ENCODE measurements at places on chromosomes 13 and 19.

- no peak for DNase-seq
Measured at GRCh38 chr13:79778741-79779460, 297.9 kb downstream of the NDFIP2 start.

DNA sequence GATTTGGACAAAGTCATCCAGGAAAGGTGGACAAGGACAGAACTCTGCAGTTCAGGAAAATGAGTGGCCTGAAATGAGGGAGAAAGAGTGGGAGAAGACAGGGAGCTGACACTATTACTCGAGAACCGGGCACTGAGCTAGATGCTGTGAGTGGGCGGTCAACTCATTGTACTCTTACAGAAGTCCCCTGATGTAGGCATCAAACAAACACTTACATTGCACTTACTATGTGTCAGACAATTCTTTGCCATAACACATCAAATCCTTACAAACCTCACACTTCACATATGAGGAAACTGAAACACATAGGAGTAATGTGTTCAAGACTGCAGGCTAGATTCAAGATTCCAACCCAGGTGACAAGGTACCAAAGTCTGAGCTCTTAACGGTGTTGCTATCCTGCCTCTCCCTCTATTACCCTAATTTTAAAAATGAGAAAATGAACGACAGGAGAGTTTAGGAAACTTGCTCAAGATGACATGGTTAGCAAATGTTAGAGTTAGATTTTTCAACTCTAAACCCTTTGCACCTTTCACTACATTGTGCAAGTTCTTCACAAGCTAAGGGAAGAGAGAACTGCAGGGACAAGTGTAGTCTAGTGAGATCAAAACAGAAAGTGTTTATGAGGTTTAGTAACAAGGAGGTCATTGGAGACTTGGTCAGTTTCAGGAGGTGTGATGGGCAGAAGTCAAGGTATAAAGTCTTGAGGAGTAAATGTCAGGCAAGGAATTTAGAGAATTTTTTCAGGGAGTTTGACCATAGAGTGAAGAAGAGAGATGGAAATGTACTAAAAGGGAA, 4.9 kb upstream of the MEDAG start:
- DNase-seq = no peak

GRCh38 chr13:26621731-26622401, 64.4 kb downstream of the WASF3 start:
- DNase-seq = no peak

GRCh38 chr19:21463449-21464105, 41.8 kb upstream of the ZNF429 start:
- peak; percentile 74 for DNase-seq

DNA sequence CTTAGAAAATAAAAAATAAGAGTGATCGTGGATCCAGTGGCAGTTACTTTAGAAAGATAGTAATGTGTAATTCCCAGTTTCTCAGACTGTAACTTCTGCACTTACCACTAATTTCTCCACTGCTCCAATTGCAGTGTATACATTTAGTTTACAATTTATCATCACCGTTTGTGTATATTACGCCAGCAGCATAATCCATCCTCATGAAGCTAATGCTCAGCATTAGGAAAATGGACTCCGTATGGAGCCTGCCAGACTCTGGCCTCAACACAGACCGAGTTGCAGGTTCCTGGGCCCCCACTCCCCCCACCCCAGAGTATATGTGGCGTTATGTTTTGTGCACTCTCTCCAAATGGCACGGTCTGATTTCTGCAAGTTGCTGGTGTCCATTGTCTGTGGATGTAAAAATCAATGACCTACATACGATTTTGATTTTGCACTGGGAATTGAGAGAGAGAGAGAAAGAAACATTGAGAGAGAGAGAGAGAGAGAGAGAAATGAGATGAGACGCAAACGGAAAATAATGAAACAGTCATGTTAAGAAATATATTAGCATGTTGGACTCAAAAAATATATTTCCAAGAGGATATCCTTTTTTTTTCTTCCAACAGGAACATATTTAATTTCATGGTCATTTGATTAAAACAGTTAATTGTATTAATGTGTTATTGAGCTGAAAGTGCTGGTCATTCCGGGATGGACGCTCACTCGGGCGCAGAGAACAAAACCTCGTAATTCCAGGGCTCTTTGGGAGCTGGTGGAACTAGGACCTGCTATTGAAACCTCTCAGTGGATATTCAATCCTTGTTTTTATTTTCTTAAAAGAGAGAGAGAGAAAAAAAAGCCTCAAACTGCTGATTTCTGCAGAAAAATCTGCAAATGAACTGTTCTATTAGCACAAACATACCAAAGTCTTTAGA, 278.8 kb downstream of the TSHZ3 start:
- no peak for DNase-seq

GRCh38 chr19:58385891-58386575, 1.0 kb upstream of the RPS5 start:
- DNase-seq = no peak

DNA sequence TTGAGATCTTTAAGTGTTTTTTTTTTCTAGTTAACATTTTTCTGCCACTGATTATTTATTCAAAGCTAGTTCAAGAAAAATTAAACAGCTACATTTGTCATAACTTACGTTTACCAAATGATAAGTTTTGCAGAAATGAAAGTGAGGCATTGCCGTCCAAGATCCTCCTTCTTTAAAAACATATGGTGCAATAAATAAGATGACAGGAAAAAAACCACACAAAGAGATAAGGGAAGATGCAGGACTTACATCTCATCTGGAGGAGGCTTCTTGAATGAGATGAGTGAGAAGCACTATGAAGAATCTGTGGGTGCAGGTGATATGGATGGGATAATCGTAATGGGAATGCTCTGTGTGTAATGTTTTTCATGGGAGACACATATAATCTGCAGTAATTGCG, 12.4 kb downstream of the TNFSF13B start:
- DNase-seq = no peak

GRCh38 chr19:15672580-15673175, at the start of gene CYP4F12:
CYP4F12 (plus strand) TSS chr19:15673087; CDS start chr19:15673530, 443 bp downstream.
- no peak for DNase-seq

DNA sequence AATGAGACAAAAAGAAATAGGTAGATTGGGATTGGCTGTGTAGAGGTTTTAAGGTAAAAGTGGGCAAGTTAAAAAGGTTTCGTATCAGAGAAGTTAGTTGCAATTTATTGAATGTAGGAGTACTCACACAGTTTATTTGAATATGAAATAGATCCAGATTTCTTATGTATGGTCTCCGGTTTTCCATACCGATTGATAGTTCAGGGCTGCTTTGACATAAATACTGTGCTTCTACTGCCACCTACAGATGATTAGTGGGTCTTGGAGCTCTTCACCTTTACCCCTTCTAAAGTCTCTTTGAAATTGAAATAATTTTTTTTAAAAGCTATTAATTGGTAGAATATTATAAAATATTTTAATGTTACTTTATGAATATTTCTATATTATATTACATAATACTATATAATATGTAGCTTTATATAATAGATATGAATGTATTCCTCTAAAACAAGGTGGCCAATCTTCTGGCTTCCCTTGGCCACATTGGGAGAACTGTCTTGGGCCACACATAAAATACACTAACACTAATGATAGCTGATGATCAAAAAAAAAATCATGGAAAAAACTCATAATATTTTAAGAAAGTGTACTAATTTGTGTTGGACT, 7.7 kb upstream of the GPR18 start:
- peak; percentile 40 for DNase-seq

DNA sequence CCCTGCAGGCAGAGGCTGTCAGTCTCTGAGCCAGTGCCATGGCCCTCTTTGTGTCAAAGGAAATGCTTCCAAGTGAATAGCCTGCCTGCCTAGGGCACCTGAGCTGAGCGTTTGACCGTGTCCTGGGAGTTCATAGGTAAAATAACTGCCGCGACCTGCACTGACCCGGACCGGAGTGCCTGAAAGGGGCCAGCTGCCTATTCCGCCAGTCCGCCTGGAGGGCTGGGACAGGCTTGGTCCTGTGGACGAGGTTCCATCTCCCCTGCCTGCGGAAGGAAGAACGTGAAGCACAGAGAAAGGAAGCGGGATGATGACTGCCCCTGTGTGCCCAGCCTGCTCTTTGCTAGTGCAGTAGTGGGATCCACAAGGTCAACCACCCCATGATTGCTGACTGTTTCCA, 17.5 kb upstream of the ZNF492 start:
- DNase-seq = no peak

- DNase-seq = no peak
Measured at GRCh38 chr13:88752041-88752440, 1080.9 kb downstream of the SLITRK5 start.

Data from GM10248 (cell line).